Fibroblast of skin of left quadriceps (primary cell): ENCODE measurements at places on chromosomes 16 and 17.

- no peak for DNase-seq
Observed at GRCh38 chr17:69609473-69610305, 195.2 kb downstream of the MAP2K6 start.

- no peak for DNase-seq
Observed at GRCh38 chr16:73058221-73058615, 10.3 kb upstream of the ZFHX3 start.

GRCh38 chr17:46976626-46977270 lies 2.3 kb downstream of the RPRML start:
- DNase-seq, result no peak

- no peak for DNase-seq
Observed at GRCh38 chr16:303760-304505, 21.0 kb downstream of the PDIA2 start.

GRCh38 chr16:85286951-85287814 lies 174.9 kb upstream of the CIBAR2 start:
- no peak for DNase-seq

DNA sequence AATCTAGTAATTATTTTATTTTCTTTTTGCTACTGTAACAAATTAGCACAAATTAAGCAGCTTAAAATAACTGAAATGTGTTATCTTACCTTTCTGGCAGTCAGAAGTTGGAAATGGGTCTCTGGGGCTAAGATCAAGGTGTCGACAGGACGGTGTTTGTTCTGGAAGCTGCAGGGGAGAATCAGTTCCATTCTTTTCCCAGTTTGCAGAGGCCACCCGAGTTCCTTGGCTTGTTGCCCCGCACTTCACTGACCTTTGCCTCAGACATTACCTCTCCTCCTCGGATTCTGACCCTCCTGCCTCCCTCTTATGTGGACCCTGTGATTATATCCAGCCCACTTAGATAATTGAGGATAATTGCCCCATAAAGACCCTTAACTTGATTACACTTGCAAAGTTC lies 61.0 kb upstream of the MAF start:
- no peak for DNase-seq

- DNase-seq, result peak; percentile 9
Observed at GRCh38 chr16:5041600-5042133, 7.9 kb upstream of the NAGPA start.
